ENCODE measurements at places on chromosomes 5 and 9. TPM values are rescaled to one million over a fixed set of nuclear protein-coding genes. Genes with fewer than 3 reads are reported as not detected.

DNA sequence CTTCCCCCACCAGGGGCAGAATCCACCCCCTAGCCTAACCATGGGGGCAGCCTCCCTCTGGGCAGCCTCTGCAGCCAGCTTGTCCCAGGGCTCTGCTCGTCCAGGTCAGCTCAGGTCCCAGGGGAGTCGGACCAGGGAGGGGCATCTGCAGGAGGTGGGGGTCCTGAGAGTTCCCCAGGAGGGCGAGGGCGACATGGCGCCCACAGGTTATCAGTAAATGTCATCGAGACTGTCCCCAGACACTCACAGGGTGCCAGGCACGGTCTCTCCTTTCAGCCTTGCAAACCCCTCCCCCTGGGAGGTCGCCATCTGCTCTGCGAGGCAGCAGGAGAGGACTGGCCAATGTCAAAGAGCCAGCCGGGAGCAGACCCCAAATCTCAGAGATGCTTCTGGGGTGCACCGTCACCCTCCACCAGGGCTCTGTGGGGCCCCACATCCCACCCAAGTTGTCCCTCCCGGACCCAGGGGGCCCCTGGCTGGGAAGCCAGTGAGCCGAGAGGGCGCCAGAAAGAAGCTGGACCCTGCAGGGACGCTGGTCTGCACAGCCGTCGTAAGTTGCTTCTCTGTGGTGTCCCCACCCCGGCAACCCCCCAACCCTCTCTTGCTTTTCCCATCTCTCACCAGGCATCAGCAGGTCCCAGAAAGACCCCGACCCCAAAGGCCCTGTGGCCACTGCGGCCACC lies 69.3 kb downstream of the NTNG2 start:
- no peak for DNase-seq

DNA sequence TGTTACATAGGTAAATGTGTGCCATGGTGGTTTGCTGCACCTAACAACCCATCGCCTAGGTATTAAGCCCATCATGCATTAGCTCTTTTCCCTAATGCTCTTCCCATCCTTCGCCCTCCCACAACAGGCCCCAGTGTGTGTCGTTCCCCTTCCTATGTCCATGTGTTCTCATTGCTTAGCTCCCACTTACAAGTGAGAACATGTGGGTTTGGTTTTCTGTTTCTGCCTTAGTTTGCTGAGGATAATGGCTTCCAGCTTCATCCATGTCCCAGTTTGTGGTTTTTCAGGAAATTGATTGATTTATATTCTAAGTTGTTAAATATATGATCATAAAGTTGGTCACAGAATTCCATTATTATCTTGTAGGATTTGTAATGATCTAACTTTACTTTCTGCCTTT lies 85.3 kb upstream of the CAST start:
- DNase-seq: no peak

GRCh38 chr5:21774281-21774680 lies 1078.9 kb downstream of the CDH12 start:
- DNase-seq: no peak

- no peak for DNase-seq
Measured at GRCh38 chr5:16644301-16644889, 27.6 kb upstream of the RETREG1 start.

DNA sequence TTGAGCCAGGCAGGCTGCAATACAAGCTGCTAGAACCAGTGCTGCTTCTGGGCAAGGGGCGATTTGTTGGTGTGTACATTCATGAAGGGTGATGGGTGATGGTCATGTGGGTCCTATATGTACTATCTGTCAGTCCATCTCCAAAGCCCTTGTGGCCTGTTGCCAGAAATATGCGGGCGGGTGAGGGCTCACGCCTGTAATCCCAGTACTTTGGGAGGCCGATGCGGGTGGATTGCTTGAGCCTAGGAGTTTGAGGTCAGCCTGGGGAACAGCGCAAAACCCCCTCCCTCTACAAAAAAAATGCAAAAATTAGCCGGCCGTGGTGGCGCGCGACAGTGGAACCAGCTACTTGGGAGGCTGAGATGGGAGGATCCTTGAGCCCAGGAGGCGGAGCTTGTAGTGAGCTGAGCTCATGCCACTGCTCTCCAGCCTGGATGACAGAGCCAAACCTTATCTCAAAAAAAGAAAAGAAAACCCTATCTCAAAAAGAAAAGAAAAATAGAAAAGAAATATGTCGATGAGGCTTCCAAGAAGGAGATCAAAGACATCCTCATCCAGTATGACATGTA lies 45.0 kb upstream of the KLF4 start:
- no peak for DNase-seq

GRCh38 chr5:111948092-111948841 lies 191.3 kb upstream of the NREP start:
- DNase-seq: no peak

- no peak for DNase-seq
Measured at GRCh38 chr9:19470981-19471650, 62.3 kb downstream of the ACER2 start.

GRCh38 chr5:5192681-5193080 lies 52.6 kb downstream of the ADAMTS16 start:
- DNase-seq: no peak

Gene SLC9A3
- total RNA-seq: 142 TPM

Gene TICAM2
- 9.9 TPM for total RNA-seq
